CD4-positive, alpha-beta T cell treated with Interleukin-1 beta for 1 hour (primary cell): ENCODE measurements at places on chromosomes 11 and 22.
A peak's percentile ranks its signal among the peaks of the same experiment; 100 is the strongest.

DNA sequence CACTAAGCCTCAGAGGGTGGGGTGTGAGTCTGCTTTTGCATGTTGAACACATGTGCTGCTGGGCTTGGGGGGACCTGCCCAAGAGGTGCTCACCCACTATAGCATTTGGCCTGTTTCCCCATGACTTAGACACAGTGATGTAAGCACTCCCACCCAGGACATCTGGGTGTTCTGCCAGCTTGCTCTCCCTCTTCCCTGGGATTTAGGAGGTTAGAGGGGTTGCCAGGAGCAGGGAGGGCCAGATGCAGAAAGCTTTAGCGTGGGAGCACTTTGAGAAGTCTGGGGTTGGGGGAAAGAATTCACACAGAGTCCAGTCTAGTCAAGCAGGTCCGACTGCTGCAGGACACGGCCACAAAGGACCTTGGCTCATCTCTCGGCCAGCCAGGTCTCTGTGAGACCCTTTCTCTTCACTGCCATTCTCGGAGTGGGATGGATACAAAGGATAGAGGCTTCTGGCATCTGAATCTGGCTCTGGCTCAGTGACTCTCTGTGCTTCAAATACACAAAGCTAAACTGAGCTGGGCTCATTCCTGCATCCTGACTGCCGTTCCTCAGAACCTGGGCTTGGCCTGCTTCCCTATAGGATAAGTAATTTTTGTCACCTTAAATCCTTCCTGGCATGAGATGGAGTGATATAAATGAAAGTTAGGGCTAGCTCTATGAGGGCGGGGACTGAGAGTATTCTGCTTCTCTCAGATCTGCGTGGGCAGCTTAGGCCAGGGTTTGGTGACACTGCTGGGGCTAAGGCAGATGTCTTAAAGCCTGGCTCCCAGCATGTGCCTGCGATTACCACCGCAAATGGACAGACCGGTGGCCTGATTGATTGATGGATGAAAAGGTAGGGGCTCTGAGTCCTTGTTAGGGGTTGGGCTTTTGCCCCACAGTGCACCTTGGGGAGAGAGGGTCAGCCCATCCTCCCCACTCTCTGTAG is 14.5 kb downstream of the USP2 start:
- no peak for DNase-seq

- DNase-seq = no peak
These were observed 3.1 kb upstream of the GLYAT start for GRCh38 chr11:58734681-58735490.

DNA sequence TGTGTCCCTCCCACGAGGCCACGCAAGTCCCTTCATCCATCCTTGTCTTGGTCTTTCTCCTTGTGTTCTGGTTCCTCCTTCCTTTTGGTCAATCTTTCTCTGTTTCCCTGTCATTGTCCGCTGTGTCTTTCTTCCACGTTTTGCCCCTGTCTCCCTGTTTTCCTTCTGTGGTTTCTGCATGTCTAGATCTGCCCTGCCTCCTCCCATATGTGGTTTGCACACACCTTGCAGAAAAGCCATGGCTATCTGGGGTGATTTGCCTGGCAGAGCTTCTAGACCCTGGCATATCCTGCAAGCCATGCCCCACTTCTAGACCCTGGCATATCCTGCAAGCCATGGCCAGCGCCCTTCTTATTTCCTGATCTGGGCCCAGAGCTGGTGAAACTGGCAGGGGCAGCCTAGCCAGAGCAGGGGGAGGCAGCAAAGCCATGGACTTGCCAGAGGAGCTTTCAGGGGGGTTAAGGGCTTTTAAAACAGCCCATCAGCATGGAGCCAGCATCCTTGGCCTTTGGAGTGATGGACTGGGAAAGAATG is 131.6 kb upstream of the NECTIN1 start:
- DNase-seq = no peak

GRCh38 chr11:102112509-102112821 is 2.2 kb downstream of the YAP1 start:
- no peak for DNase-seq

DNA sequence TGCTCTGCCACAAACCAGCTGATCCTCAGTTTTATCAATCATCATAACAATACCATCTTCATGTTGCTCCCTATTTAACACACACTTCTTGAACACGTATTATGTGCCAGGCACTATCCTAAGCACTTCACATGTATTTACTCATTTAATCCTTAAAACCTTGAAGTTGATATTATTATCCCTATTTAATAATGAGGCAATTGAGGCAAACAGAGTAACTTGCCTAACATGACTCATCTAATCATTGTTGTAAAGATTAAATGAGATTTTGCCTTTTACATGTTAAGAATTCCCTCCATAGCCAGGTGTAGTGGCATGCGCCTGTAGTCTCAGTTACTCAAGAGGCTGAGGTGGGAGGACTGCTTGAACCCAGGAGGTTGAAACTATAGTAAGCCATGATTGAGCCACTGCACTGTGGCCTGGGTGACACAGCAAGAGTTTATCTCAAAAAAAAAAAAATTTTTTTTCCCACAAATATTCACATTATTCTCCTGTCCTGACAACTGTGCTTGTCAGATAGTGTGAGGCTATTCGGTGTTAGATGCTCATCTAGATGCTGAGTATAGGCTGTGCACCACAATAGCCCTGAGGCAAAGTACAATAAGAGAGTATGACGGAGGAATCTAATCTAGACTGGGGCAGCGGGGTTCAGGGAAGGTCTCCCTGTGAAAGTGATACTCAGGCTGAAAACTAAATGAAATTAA is 13.4 kb downstream of the CKAP5 start:
- DNase-seq = no peak

DNA sequence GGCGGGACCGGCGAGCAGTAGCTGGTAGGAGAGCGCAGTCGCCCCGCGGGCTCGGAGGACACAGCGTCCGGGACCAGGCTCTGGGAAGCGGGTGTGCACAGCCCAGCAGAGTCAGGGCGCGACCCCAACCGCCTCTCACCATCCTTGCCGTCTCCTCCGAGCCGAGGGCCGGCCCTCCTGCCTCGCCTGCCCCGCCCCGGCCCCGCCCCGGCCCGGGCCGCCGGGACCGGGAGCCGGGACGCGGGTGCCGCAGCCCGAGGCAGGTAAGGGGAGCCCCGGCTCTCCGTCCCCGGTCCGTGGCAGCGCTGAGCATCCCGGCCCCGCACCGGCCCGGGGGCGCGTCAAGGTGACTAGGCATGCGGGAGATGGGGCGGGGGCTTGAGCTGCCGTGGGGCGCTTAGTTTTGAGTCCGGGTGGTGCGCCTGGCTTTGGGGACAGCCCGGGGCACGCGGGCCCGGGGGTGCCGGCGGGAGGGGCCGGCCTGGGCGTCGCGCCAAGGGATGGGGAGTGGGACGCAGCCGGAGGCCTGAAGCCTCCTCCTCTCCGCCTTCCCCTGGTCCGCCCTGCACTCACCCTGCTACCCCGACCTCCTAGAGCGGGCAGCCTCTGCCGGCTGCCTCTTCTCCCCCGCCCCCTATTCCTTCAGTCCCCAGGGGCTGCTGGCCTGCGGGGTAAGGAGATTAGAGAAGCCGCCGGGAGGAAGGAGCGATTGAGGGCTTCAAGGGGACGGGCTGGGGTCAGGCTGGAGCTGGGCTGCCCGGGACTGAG is at the start of gene ABCG4:
Gene ABCG4 (plus strand): TSS at position 35 of the 768 bp plus-strand sequence. CDS start 914 bp downstream, outside the sequence.
- DNase-seq = no peak

DNA sequence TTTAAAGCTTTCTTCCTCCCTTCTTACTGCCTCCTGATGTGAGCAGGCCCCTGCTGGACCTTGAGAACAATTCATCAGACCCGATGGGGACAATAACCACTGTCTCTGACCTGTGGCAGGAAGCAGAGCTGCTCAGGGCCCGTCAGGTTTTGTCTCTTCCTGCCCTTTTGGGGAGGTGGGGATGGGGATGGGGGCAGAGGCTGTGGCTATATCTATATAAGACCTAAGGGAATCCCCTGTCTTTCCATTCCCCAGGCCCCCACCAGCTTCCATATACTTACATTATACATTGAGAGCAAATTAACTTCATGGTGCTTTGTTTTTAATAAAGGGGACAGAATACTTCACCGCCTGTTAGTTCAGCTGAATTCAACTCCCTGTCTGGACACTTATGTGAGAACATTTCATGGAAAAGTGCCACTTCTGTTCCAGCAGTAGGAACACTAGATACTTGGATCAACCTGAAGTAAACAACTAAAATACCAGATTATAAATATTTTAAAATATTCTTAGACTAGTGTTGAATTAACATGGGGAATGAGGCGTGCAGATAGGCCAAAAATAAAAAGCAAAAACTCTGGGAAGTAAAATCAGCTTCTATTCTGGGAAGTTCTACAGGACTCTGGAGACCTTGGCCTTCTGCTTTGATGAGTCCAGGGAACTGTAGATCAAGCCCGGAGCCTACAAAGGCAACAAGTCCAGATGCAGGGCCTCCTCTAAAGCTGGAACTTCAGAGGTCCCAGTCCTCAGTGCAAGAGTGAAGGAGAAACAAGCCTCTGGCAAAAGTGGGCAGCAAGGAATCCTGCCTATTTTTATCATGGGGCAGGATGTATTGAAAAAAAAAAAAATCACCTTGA is 11.1 kb downstream of the ZP1 start:
- no peak for DNase-seq

DNA sequence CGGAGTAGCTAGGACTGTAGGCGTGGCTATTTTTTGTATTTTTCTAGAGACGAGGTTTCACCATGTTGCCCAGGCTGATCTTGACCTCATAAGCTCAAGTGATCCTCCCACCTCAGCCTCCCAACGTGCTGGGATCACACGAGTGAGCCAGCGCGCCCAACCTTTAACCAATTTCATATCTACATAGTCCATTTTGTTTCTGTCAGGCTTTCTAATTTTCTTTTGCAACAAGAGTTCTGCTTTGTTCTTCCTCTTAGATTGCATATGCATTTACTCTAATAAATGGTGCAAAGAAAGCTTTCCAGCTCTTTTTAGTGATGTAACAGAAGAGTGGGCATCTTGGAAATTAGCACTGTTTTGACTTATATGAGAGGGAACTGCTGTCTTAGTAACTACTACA is 13.3 kb downstream of the RTN3 start:
- no peak for DNase-seq

- no peak for DNase-seq
These were observed 46.6 kb downstream of the CWC15 start for GRCh38 chr11:94926698-94927237.

GRCh38 chr11:64545619-64546018 is 45.4 kb upstream of the SLC22A12 start:
- no peak for DNase-seq

DNA sequence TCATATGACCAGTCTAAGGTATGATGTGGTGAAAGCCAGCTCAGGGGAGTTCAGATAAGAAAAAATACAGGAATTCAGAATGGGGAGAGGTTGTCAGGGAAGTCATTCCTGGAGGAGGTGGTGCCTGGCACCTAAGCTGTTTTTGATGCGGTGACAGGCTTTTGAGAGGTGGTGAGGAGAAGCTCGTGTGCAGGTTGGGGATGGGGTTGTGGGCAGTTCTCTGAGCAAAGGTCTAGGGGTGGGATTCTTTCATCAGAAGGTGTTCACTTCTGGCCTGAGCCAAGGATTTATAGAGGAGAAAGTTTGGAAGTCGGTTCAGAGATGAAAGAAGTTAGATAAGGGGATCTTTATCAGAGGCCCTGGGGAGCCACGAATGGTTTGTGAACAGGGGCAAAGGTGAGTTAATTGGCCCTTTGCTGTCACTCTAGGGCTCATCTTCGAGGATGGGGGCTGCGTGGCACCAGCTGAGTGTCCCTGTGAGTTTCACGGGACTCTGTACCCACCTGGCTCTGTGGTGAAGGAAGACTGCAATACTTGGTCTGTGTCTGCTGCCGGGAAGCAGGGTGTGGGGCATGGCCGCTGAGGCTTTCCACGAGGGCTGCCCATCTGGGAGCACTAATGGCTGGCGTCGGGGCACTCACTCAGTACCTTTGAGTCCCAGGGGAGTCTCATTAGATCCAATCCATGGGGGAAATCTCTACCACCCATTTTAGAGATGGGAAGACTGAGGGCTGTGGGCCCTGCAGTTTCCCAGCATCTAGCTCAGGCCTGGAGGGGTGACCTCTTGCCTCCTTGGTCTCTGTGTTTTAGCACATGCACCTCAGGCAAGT is 13.4 kb downstream of the OTOG start:
- no peak for DNase-seq

DNA sequence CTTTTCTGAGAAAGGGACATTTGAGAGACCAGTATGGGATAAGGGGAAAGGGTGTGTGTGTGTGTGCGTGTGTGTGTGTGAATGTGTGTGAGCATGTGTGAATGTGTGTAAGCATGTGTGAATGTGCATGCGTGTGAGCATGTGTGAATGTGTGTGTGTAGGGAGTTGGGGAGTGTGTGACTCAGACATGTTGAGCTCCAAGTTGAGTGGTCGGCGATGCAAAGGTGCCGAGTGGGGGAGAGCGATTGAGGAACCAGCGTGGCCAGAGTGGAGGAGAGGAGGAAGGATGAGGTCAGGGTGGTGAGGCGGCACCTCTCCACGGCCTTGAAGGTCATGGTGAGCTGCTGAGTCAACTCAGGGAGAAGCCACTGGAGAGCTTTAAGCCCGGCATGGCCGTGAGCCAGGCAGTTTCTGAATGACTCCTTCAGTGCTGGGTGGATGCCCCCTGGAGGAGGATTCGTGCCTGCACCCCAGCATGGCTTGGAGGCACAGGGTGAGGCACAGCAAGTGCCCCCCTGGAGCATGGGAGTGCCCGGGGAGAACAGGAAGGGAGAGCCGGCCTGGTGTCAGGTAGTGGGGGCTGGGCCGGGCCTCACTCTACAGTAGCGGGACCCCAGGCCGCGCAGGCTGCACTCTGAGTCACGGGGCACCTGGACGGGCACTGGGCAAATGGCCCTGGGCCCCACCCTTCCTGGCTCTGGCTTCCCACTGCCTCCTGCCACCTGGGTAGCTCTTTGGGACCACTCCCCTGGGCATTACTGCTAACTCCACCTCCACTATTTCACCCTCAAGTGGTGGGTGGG is 8.2 kb upstream of the CCDC88B start:
- peak; percentile 76 for DNase-seq

DNA sequence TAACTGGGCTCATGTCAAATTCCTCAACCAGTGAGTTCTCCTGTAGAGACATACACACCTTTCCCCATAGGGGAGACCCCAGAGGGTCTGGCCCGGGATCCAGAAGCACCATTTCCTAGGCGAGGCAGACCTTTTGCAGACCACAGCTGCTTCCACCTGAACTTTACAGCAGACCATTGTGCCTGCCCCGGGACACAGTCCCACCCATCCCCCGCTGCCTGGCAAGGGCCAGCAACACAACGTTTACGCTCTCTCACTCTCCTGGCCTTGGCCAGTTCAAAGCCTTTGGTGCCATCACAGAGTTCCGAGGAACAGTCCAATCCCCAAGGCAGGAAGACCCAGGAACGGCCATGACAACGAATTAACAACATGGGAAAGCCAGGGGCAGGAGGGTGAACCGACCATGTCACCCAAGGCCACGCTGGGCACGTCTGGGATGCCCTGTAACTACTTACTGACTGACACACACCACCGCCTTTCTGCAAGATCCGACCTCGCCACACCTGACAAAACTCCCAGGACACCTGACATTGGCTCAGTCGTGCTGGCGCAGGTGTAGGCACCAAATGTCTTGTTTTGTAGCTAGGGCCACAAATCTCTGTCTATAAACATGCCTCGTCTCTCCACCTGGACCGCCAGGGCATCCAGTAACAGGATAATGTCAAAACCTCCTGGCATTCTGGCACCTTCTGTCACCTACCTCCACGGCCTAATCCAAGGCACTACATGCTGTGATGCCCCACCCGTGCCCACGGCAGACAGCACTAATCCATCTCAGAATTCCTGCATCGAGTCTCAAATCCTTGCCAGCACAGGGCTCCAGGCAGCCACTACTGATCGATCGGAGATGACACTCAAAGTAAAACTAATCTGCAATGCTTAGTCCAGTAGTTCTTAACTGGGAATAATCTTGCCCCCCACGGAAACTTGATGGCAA is 51.3 kb downstream of the MYH9 start:
- no peak for DNase-seq

GRCh38 chr11:131229221-131229620 is 141.2 kb upstream of the NTM start:
- DNase-seq = no peak

GRCh38 chr11:74249496-74249895 is 61.9 kb downstream of the P4HA3 start:
- no peak for DNase-seq
